ENCODE measurements at places on chromosomes 4 and X. TPM values are rescaled to one million over a fixed set of nuclear protein-coding genes. Genes with fewer than 3 reads are reported as not detected.

The ASB5 gene
- not detected for polyA plus RNA-seq

The HS3ST1 gene
- polyA plus RNA-seq, result 2.4 TPM

The TLR3 gene
- polyA plus RNA-seq, result 0.91 TPM

The GYG2 gene
- polyA plus RNA-seq, result 1.8 TPM

The ZCCHC18 gene
- polyA plus RNA-seq, result 4.3 TPM

The BEND4 gene
- polyA plus RNA-seq, result 0.30 TPM

The RTL5 gene
- 3.5 TPM for polyA plus RNA-seq

The WDR17 gene
- polyA plus RNA-seq, result 43.7 TPM

The ANOS1 gene
- 0.76 TPM for polyA plus RNA-seq

The IGFBP7 gene
- polyA plus RNA-seq, result 3.6 TPM

The IL15 gene
- 0.22 TPM for polyA plus RNA-seq

The BMX gene
- polyA plus RNA-seq, result not detected

The AVPR2 gene
- polyA plus RNA-seq, result not detected

The SLC4A4 gene
- 41.8 TPM for polyA plus RNA-seq

The TDO2 gene
- not detected for polyA plus RNA-seq
